ENCODE measurements at places on chromosomes 1 and 21.

GRCh38 chr1:39173119-39173994 lies 31.1 kb upstream of the MACF1 start:
- no peak for DNase-seq

DNA sequence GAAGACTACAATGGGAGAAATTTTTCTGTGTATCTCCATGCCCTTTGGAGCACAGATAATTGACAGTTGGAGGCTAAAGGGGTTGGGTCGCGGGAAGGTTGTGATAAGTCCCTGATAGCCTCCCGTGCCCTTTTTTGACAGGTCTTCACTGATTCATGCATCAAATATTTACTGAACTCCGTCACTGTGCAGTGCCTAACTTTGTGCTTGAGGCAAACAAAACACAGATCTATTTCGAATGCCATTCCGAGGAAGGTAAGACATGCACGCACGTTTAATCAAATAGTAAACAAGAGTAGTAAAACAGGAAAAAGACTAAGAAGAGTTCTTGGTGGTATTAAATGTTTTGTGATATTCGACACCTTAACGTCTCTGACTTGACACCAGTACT lies 494 bp upstream of the PIP5K1A start:
- no peak for DNase-seq

DNA sequence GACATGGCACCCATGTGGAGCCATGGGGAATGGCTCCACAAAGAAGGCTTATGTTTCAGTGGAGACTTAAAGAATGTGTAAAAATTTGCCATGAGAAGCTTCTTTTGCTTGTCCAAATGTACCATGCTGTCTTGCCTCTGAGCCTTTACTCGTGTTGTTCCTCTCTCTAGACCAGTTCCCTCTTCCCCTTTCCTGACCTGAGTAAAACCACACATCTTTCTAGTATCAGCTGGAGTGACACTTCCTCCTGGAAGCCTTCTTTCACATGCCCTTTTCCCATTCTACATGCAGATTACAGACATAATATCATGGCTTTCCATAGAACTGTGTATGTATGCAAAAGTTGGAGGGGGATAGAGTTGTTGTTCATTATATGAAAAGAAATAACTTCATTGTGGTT lies 13.6 kb upstream of the GPX7 start:
- DNase-seq = no peak

GRCh38 chr21:42572906-42573495 lies 59.3 kb downstream of the SLC37A1 start:
- no peak for DNase-seq

- DNase-seq = no peak
Observed at GRCh38 chr1:226656601-226657277, 82.3 kb downstream of the ITPKB start.
